MM.1S (cell line): ENCODE measurements at places on chromosomes 1 and 21.

GRCh38 chr1:14245954-14246353, 352.5 kb upstream of the KAZN start:
- no peak for DNase-seq

- no peak for DNase-seq
Observed at GRCh38 chr1:91736715-91737615, 149.0 kb downstream of the TGFBR3 start.

GRCh38 chr1:22443332-22443731, 8.3 kb upstream of the ZBTB40 start:
- DNase-seq, result no peak

DNA sequence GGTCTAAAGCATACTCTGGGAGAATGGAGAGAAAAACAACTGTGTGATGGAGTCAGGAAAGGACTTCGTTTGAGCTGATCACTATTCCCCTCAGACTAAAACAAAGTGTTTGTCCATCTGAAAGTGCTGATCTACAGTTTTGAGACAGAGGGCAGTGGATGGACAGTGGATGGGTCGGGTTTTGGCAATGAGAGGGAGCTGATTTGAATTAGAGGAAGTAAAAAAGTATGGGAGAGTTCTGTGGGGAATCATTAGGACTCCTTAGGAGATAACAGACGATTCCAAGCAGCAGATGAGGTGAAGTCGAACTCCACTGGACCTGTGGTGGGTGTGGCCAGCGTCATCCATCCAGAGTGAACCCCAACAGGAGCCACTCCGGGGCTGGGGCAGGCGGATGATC, 62.3 kb downstream of the PTGS2 start:
- DNase-seq, result no peak

- DNase-seq, result peak; percentile 93
Observed at GRCh38 chr1:203818399-203818798, 23.0 kb downstream of the ZBED6 start.

GRCh38 chr1:1892763-1893120, 1.9 kb upstream of the GNB1 start:
- no peak for DNase-seq

GRCh38 chr1:195717651-195718050, 890.6 kb downstream of the KCNT2 start:
- no peak for DNase-seq

GRCh38 chr1:62077821-62078220, 116.8 kb upstream of the L1TD1 start:
- no peak for DNase-seq

DNA sequence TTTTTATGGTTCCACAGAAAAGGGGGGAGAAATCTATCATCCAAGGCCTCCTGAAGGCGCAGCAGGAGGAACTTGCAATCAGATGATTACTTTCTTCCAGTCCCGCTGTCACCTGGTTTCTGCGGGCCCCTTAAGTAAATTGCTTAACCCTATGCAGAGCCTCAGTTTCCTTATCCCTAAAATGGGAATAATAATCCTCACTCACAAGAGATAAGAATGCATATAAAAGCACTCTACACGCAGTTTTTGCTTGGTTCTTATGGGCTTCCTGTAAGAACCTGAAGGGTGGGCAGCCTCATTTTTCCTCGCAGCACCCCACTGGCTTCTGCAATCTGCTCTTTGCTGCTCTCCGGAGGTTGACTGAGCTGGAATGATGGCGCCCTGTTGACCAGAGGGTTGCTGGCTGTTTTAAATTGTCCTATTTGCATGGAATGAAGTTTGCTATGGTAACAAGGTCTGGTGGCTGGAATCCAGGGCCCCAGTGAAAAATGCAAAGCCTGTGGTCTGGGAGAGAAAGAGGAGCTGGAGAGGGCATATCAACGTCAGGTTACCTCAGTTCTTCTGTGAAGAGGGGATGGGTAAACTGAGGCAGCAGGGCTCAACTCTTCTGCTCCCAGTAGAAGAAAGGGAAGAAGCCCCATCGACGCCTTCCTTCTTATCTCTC, 1.0 kb upstream of the KAZN start:
- DNase-seq, result no peak

GRCh38 chr1:162639718-162640117, 7.5 kb downstream of the DDR2 start:
- peak; percentile 60 for DNase-seq

DNA sequence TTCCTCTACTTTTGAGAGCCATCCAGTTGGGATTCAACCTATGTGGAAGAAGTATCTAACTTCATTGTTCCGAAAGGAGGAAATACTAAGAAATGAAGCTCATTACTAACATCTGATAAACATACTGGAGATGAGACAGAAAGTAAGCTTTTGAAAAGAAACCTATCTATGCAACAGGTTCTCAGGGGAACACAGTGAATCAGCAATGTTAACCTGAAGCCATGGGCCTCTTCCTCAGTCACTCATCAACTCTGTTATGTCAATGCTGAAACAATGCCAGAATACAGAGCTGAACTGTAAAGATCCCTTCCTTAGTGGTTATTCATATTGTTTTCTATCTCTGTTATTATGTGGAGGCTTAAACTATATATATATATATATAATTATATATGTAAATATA, 55.5 kb upstream of the ESRRG start:
- DNase-seq, result no peak

DNA sequence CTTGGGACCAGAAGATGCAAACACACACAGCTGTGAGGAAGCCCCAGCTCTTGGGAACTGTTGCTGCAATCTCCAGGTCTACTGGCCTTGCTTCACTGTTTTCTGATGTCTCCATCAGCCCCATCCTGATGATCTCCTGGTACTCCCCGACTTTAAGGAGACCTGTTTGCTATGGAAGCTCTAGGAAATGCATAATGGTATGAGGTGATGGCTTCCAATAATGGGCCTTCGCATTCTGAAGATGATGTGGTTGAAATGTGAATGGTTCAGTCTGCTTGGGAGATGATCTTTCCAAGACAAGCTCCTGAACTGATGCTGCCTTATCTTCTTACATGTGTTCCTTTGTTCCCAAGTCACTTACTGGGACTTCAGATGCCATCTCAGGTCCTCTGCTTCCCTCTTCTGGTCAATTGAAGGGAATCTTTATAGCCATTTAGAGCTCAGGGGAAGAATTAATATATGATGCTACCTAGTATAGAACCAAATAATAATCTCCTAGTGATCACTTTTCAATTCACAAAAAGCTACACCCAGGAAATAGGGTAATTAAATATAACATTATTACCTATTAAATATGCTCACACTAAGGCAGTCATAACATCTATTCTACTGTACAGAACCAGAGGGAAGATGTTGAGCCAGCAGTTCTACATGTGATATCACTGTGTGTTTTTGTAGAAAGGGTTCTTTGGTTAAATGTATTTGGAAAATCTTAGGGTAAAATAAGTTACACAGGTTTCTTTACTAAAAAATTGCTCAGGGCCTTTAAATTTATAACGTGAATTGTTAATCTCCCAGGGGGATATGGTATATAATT, 73.9 kb upstream of the VTCN1 start:
- DNase-seq, result peak; percentile 27

- no peak for DNase-seq
Observed at GRCh38 chr1:109649491-109649914, 6.4 kb upstream of the GSTM4 start.

GRCh38 chr1:161725908-161726472, 4.6 kb downstream of the FCRLB start:
- DNase-seq, result peak; percentile 42

- no peak for DNase-seq
Observed at GRCh38 chr1:115506924-115507589, 134.7 kb upstream of the VANGL1 start.

GRCh38 chr1:165674599-165674998, 23.8 kb downstream of the ALDH9A1 start:
- DNase-seq, result no peak

DNA sequence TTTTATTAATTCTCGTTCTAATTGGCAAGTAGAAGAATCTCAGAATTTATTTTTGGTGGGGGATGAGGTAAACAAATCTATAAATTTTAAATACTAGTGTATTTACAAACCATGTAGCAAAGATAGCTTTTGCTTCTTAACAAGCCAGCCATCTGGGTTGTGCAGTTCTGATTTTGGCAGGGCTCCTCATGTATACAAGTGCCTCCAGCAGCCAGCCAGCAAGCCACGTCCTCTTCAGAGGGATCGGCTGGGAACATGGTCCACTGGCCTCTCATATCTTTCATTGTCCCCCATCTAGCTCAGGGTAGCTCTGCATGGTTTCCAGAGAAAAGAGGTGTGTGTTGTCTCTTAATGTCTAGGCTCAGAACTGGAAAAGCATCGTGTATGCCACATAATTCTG, 659.1 kb downstream of the MRPL39 start:
- DNase-seq, result no peak

GRCh38 chr1:203839081-203839480, 22.3 kb upstream of the SNRPE start:
- DNase-seq, result no peak

DNA sequence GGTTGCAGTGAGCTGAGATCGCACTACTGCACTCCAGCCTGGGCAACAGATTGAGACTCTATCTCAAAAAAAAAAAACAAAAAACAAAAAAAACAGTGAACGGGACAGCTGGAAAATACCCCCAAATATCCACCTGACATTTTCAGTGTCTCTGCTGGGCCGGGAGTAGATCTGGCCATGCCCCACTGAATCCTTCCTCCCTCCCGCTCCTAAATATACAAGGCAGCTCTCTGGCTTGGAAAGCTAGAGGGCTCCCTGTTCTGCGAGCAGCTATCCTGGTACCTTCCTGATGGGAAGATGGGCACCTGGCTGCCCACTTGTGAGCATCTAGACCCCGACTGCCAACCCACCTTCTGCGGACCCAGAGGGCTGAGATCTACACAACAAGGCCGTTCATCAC, 21.4 kb downstream of the SPSB1 start:
- DNase-seq, result no peak

- no peak for DNase-seq
Observed at GRCh38 chr1:220044678-220045355, 1.5 kb downstream of the EPRS1 start.

GRCh38 chr21:26064506-26064905, 106.1 kb downstream of the APP start:
- no peak for DNase-seq

DNA sequence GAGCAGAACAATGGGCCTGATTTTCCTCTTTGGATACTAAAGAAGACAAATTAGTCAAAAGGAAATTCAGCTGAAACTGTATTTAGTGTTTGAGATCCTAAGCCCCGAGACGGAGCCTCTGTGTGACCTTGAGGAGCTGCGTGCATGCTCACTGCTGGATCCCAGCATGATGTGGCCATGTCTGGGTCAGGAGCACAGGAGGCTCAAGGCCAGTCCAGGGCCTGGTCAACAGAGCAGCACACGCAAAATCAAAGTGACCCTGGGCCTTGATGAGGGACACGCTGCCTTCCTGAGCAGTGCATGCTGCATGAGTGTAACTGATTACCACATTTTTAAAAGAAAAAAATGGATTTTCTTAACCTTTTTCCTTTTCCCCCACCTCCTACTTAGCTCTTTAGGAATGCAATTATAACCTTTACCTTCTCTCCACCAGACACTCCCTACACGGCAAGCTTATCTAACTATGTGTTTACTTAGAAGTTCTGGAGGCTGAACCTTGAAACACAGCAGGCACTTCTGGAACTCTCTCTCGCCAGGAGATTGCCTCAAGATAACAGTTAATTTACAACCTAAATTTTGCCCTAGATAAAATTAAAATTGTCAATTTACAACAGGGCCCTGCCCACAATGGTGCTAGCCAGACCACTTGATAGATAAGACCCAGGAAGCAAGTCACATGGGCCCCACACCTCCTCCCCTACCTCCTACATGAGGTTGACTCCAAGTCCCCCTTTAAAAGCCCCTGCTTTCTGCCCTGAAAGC, 144.6 kb downstream of the LRIG2 start:
- no peak for DNase-seq

DNA sequence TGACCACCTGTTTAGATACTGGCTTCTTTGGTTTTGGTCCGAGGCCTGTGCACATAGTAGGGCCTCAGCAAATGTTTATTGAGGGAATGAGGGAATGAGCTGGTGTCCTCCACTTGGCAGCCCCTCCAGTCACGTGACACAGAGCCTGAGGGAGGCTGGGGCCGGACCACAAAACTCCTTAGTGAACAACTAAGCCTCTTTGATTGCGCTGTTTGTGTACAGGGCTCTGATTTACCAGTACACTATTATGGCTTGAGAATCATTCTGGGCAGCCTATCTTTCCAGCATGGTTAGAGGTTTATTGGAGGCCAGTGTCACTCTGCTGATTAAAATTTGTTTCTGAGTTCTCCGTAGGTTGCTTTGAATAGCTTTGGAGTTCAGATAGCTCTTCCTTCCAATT, 10.2 kb upstream of the LRRN2 start:
- no peak for DNase-seq

DNA sequence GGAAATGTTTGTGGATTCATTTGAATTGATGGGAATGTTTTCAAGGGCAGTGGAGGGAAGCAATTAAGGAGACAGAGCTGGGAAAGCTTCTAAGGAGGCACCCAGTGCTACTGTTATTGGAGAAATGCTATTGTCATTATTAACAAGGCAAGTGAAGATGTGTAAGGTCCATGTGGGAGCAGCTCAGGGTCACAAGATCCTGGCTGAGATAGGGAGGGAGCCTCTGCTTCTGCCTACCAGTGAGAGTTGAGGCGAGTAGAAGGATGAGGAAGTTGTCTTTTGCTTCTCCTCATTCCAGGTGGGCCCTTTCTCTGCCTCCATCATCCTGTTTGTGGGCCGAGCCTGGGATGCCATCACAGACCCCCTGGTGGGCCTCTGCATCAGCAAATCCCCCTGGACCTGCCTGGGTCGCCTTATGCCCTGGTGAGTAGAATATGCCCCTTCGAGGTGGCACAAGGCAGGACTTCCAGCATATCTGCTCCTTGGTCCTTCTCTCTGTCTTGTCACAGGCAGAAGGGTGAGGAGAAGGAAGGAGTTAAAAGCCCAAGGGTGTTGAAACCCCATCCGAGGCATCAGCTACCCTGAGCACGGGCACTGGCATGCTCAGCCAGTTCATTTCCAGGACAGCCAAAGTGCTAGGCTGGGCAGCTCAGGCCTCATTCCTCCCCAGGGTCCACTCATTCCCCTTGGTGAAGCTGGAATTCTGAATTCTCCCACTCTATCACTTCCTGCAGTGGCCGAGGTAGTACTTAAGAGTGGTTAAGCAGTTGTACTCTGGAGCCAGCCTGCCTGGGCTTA, 3.7 kb downstream of the MFSD2A start:
- no peak for DNase-seq

- no peak for DNase-seq
Observed at GRCh38 chr1:58158016-58158415, 388.5 kb downstream of the OMA1 start.

GRCh38 chr1:67342076-67342890, 34.6 kb downstream of the IL12RB2 start:
- no peak for DNase-seq
